ENCODE measurements at places on chromosomes 13 and 19.

- no peak for DNase-seq
Observed at GRCh38 chr13:96238241-96238640, 148.3 kb downstream of the HS6ST3 start.

DNA sequence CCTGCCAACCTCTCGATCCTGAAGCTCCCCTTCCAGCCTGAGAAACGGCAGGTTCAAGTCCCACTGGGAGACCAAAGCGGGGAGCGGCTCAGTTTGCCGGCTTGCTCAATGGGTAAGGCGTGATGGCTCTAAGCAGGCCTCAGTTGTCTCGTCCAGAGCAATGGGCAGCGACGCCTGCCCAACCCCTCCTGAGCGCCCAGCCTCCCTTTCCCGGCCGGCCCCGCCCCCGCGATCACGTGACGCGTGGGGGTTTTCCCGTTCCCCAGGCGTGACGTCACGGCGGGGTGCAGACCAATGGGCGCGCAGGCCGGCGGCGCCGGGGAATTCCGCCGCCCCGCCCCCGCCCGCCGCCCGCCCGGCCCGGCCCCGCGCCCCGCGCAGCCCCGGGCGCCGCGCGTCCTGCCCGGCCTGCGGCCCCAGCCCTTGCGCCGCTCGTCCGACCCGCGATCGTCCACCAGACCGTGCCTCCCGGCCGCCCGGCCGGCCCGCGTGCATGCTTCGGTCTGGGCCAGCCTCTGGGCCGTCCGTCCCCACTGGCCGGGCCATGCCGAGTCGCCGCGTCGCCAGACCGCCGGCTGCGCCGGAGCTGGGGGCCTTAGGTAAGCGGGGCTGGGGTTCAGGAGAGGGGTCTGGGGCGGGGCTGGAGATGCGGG, at the start of gene RELB:
TSS of gene RELB (plus strand) at position 378 of the 653 bp plus-strand sequence. CDS start at position 494, 116 bp downstream.
- DNase-seq, result peak; percentile 93

- no peak for DNase-seq
Observed at GRCh38 chr13:27194895-27195764, 23.5 kb upstream of the USP12 start.

GRCh38 chr13:55038230-55038629, 2009.6 kb downstream of the OLFM4 start:
- DNase-seq, result no peak

DNA sequence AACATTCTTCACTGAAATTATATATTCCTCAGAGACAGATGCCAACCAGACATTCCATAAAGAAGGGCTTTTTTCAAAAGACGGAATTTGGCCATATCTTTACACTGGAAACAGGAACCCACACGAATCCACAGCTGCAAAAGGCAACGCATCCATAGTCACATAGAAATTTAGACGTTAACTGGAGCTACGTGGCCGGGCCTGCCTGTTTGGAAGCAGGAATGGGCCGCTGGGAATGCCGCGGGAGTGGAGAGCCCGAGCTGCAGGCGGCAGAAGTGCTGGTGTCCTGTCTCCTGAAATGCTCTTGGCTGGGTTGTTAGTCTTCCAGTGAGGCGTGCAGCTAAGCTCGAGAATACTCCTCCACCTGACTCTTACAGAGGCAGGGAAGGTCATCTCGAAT, 122.2 kb downstream of the KL start:
- DNase-seq, result no peak

DNA sequence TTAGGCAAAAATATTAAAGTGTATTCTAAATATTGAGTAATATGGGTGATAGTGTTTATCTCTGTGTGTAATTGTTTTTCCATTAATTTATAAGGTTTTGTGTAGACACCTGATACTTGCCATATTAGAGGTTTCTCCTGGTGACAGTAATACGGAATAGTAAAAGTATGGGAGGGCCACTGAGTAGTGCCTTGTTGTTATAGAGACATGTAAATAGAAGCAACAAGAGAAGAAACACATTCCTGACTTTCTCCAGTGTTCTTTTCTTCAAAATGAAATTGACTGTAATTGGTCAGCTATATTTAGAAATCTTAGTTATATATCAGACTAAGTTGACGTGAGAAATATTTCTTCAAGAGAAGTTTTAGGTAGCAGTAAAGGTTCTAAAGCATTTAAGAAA, 18.5 kb downstream of the RNASEH2B start:
- no peak for DNase-seq

DNA sequence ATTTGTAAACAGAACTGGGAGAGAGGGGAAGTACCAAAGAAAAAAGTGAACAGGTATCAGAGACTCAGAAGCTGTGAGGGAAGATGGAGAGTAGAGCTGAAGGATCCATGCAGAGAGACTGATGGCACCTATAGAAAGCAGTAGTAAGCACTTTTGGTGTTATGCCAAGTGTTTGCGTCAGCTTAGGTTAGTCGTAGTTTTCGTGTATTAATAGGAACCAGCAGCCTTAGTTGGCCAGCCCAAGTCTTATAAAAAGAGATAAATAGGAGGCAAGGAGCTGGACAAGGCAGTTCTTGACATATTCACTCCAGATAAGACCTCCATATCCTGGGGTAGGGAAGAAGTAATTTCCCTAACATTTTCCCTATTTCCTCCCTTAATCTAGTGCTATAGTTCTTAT, 214.2 kb downstream of the OXGR1 start:
- DNase-seq, result no peak

DNA sequence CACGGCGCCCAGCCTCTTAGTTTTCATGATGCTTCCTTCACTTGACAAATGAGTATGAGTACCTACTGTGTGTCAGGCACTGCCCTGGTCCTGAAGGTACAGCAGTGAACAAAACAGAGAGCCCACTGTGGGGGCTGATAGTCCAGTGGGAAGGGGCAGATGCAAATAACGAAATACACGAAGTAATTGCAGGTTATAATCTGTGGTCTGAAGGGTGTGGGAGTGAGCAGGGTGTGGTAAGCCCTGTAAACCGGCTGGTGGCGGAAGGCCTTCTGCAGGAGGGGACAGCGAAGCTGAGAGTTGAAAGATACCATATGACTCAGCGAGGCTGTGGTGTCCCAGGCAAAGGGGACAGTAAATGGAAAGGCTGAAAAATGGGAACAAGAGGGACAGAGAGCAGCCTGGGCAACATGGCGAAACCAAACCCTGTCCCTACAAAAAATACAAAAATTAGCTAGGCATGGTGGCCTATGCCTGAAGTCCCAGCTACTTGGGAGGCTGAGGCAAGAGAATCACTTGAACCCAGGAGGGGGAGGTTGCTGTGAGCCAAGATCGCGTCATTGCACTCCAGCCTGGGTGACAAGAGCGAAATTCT, 60.5 kb downstream of the MAP4K1 start:
- no peak for DNase-seq

DNA sequence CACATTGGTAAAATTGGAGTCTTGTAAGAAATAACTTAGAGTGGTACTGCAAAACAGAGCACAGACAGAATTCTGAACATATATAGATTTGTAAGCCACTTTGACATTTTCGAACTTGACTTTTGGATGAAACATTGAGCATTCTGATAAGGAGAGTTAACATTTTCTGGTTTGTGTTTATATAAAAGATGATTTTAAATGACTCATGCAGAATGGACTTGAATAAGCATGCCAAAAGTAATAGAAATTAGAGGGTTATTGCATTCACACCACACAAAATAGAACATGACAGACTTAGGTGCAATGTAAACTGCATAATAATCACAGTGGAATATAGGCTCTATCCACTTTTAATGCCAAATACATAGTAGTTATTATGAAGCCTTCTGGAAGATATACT, 507.0 kb downstream of the DACH1 start:
- no peak for DNase-seq

DNA sequence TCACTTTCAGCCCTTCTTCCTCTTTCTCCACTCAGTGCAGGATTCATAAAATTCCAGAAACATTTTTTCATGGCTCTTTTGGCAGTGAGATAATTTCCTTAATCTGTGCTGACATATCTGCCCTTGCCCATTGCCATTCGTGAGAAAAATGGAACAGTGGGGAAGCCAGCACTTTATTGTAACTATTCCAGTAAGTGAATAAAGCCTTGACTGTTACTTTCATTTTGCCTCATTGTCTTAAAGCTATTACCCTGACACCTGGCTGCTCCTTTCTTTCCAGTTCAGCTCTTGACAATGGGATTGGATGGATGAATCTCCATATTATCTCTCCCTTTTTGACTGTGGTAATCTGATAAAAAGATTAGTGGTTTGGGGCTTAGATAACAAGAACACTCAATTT, 1068.1 kb upstream of the PCDH20 start:
- no peak for DNase-seq

DNA sequence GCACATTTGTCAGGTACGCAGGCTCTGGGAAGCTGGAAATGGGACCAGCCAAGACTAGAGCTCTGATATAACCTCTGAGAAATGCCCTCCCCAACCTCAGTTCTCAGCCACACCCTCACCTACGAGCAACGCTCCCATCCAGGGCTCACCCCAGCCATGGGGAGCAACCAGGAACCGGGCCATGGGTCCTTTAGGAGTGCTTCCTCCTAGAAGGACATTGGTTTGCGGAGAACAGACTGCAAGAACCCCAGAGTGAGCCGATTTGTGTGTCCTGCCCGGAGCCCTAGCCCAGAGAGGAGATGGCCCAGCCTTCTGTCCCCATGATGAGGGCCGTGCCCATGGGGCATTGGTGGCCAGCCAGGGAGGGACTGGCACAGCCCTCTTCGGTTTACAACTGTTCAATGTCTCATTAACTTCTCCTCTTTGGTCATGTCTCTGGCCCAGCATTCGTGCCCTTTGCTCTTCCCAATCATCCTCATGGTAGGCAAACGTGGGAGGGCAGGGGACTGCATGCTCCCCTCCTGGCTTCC, 32.9 kb upstream of the IGSF23 start:
- no peak for DNase-seq

Measured in CD4-positive, alpha-beta T cell (primary cell).